Stimulated activated CD4-positive, alpha-beta T cell treated with anti-CD3 and anti-CD28 coated beads, Interleukin-1b, Interleukin-23, amount 100 ng/mL, for 24 hours (primary cell): ENCODE measurements at places on chromosomes 16 and 17.

GRCh38 chr16:19118938-19119431, 5.2 kb downstream of the ITPRIPL2 start:
- no peak for DNase-seq

DNA sequence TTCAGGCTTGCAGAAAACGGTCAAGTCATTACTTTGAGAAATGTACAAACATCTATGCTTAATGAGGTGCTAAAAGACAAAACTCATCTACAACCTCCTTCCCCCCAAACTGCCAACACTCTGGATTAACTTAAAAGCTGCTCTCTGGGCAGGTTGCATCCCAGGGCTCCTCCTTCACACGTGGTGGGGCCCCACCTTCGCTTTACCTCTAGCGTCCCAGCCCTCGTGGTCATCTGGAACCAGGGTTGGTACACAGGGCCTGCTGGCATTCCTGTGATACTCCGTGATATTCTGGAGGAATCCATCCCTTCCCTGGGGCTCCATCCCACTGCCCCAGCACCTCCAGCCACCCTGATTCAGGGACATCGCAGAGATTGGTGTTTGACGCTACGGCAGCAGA, 4.8 kb downstream of the METRNL start:
- no peak for DNase-seq

GRCh38 chr17:83152227-83152744, 72.9 kb downstream of the METRNL start:
- no peak for DNase-seq

GRCh38 chr17:60656499-60656898, 21.2 kb upstream of the BCAS3 start:
- no peak for DNase-seq

GRCh38 chr17:1521086-1521640, 4.8 kb upstream of the INPP5K start:
- DNase-seq = no peak

- no peak for DNase-seq
Measured at GRCh38 chr16:68744744-68745280, 7.7 kb downstream of the CDH1 start.

- DNase-seq = no peak
Measured at GRCh38 chr16:55189682-55190636, 134.0 kb upstream of the IRX6 start.

GRCh38 chr16:88853325-88853941, 3.3 kb downstream of the GALNS start:
- no peak for DNase-seq

GRCh38 chr17:66507103-66507923, 204.9 kb downstream of the PRKCA start:
- no peak for DNase-seq

GRCh38 chr17:51056813-51057510, 63.7 kb downstream of the SPAG9 start:
- no peak for DNase-seq

GRCh38 chr16:83899978-83900377, 1.1 kb downstream of the MLYCD start:
- no peak for DNase-seq

GRCh38 chr17:8966926-8967325, 1.4 kb upstream of the PIK3R5 start:
- no peak for DNase-seq

GRCh38 chr17:1026599-1026975, 29.7 kb downstream of the TIMM22 start:
- no peak for DNase-seq

- DNase-seq = peak; percentile 11
Measured at GRCh38 chr17:29369831-29370735, 20.1 kb upstream of the TAOK1 start.

DNA sequence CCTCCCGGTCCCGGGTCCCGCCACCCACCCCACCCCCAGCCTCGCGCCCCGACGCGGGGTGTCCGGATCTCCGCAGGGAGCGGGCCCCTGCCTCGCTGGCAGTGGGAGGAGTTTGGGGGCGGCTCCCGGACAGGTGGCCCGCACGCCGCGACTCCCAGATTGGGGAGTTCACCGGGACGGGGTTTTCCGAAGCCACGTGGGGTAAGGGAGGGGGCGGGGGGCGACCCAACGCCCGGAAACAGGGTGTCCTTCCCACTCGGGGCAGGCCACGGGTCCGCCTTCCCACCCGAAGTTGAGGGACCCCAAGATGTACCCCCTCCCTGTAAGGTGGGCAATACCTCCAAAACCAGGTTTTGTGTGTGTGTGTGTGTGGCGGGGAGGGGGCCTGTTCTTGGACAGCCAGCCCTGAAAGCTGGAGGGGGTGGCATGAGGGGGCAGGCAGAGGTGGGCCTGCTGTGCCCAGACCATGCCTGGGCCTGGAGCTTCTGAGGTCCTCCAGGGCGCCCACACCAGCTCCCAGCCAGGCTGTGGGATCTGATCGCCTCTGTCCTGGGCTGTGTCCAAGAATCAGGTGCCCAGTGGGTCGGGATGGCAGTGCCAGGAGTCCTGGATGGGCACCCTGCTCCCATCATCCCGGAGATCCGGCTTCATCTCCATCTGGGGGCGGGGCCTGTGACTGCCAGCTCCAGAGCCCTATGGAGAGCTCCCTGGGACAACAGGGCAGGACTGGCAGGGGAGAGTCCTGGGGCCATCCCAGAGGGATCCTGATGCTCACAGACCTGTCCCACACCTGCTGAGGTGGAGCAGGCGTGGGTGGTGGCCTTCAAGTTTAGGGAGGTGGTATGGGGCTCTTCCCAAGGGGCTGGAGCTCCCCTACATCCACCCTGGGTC, 767 bp downstream of the SYNGR2 start:
- no peak for DNase-seq

DNA sequence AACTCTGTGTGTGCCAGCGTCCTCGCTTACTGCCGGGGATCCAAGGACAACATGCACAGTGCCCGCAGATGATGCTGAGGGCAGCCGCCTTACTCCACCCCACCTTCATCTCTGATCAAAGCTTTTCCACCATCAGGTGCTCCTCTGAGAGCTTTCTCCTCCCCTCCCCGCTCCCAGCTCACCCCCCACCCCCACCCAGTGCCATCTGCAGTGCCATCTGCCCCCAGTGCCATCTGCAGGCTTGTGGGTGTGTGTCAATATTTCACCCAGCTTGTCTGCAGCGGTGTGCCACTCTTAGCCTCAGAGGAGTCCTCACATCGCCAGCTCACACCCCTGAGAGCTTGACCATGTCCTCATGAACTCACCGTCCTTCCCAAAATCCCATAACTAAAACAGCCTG, 98.2 kb upstream of the NOL11 start:
- DNase-seq = no peak

DNA sequence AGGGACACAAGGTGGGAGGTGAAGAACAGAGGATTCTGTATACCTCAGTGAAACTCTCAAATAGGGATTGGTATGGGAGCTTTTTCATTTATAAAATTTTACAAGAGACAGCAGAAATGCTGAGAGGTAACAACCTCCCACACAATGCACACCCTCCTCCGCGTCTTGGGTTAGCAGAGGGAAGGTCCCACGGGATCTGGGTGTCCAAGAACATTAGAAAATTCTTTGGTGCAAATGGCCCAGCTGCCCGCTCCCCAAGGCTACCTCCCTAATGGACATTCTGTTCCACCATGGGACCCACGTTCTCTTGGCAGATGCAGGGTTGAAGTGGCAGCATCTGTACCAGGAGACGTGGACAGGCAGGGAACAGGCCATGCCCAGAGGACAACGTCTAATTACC, 22.5 kb downstream of the GPR139 start:
- no peak for DNase-seq

GRCh38 chr16:17691106-17691898, 220.5 kb upstream of the XYLT1 start:
- DNase-seq = no peak

DNA sequence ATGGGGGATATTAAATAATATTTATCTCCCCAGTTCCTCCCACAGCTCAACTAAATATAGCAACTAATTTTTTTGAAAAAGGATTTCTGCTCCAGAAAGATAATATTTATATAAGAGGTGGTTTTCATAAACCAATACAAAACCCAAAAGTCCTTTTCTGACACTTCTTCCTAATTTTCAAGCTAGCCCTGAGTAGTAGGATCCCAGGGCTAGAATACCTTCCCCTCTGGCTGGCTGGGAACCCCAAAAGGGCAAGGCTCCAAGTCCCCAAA, 1.3 kb downstream of the ATP2A3 start:
- no peak for DNase-seq

DNA sequence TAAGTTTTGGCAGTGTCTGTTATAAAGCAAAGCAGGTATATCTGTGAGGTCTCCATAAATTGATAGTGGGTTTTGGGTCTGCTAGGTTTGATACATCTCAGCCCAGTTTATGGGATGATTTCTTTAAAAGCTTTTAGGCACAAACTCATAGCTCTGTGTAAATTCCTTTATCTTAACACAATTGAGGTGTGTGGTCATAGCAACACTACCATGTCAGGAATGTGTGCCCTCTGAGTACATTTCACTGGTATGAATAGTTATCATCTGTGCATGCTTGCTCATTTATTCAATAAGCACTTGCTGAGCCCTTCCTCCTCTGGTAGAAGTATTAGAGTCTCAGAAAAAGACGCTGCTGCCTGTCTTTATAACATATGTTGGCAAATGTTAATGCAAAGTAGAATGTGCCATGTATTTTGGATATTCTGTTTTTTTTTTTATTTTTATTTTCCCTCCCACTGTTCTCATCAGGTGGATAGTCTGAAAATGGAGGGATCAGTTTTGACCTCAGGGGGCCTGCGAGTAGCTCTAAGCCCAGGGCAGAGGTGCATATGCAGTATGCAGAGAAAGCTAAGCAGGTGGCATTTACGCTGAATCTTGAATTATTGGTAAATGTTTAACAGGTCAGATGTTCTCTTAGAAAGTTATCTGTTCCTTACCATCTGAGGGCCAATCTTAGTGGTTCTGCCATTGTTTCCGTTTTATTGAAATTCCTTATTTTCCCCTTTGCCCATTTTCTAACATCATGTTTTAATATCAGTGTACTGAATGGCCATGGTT, 90.7 kb downstream of the WNT3 start:
- no peak for DNase-seq

DNA sequence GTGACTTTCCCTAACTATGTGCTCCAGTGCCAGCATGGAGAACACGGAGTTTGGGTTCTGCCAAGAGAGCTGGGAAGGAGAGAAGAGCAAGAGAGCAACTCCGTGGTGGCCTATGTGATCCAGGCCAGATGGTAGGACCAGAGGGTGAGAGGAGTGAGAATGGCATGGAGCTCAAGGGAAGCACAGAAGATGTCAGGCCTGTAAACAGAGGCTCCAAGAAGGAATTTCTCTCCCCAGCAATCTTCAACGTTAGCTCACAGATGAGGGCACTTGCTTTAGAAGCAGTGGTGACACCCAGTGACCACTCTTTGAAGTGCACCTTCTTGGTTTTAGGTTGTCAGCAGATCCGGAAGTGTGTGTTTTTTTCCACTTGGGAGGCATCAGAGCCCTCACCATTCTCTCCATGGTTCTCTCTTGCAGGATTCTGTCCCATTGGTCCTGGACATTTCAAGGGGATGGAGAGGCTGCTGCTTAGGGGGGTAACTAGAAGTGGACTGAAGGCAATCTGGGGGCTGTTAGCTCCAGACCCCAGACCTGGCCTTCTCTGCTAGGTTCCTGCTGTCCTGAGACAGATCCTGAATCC, 18.1 kb upstream of the TMEM98 start:
- no peak for DNase-seq

- DNase-seq = no peak
Measured at GRCh38 chr17:60535382-60536279, 9.6 kb upstream of the APPBP2 start.

- DNase-seq = no peak
Measured at GRCh38 chr17:62693616-62694409, 66.3 kb downstream of the MRC2 start.

DNA sequence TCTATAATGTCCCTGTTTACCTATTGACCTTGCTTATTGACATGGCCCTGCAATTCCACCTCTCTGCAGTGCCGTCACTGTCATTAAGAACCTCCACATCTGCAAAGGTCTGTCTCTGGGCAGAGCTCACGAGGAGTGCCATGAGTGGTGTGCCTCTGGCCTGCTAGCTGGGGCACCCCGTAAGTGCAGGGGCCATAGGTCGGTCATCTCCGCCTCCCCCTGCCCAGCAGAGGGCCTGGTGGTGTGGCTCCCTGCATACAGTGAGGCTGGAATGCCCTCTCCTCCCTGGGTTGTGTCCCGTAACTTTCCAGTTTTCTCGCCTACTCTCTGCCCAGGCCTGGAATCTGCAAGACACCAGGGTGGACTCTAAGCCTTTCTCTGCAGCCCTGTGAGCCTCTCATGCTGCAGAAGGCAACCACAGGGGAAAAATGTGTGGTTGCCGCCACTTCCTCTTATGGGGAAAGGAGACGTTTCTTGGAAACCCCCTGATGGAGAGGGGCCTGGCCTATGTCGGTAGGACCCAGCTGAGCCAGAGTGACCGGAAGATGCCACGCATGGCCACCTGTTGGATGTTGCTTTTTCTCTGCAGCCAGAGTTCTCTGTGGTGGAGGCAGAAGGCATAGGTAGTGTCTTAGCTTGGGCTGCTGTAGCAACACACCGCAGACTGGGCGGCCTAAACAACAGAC, 2.7 kb upstream of the SNX20 start:
- no peak for DNase-seq
